ENCODE measurements at places on chromosomes 2 and 18. TPM values are rescaled to one million over a fixed set of nuclear protein-coding genes. Genes with fewer than 3 reads are reported as not detected.

The ADGRF3 gene
- total RNA-seq = 0.23 TPM

The PEX13 gene
- 37.8 TPM for total RNA-seq

The CENPO gene
- 45.1 TPM for total RNA-seq

- DNase-seq = no peak
Measured at GRCh38 chr2:38182492-38183003, 106.6 kb upstream of the CYP1B1 start.

The DUSP2 gene
- total RNA-seq = 6.1 TPM

- DNase-seq = no peak
Measured at GRCh38 chr2:165647409-165647808, 146.6 kb downstream of the GALNT3 start.

DNA sequence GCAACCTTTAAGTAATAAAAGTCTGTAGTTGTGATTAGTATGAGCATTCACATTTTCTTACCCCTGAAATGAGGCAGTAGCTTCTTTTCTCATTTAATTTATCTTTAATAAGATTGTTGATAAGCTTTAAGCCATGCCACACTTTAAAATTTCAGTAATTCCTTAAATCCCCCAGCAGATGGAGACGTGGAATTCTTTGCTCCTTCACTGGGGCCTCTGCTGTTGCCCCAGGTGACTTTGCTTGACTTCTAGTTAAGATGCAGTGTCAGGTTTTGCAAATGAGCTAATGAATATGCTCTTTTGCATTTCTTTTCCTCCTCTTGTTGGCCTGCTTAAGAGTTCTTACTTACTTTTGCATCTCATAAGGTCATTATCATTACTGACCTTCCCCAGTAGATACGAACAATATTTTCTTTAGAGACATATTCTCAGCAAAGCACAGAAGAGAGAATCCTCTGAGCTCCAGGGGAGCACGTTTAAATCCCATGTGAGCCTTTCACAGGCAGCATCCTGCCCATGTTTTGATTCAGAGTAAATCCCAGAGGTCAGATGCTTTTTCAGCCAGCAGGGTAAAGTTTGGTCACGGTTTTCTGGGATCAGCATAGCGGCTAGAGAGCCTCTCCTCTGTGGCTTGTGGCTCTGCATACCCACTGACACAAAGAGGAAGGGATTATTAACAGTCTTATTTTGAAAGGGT, 222.9 kb downstream of the PTPRM start:
- DNase-seq = peak; percentile 34

DNA sequence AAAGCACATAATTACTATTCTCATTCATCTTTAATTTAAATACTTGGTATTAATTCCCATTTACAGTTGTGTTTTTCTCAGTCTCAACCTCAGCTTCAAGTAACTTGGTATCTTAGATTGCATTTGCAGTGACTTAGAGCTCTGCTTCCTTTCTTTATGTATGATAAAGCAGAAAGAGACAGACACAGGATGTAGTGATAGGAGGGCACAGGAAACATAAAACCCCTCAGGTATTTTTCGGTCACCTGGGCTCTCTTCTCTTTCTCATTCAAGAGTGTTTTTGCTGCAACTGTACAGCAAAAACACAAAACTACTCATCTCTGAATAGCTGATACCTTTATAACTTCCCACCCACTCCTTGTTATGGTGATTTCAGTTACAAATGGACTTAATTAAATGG, 83.1 kb downstream of the KCTD18 start:
- DNase-seq = no peak

DNA sequence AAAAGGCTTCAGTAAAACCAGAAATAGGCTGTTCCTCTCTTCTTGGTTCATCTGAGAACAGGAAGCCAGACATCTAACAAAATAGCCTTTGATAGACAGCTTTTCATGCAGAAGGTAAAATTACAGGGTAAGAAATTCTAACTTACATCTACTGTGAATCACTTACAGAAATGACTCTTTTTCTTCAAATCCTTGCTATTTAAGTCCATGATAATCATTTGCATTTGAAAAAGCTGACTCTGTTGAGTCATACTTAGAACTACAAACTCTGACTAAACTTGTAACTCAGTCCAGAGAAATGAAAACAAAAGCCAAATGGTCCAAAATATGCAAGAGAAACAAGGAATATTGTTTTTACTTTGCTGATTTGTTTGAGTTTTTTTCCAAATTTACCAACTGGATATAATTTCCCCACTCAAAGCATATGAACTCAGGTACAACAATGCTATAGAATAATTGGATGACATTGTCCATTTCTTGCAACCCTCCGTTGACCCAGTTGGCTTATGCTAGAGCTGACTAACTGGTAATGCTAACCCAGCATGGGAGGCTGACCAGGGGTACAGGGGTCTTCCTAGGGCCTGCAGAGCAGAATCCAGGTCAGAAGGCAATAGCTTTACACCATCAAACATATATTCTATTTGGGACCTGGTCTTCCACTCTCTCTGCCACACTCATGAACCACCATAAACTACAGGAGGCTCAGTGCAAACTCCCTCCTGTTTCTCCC, 18.8 kb upstream of the MREG start:
- peak; percentile 55 for DNase-seq

DNA sequence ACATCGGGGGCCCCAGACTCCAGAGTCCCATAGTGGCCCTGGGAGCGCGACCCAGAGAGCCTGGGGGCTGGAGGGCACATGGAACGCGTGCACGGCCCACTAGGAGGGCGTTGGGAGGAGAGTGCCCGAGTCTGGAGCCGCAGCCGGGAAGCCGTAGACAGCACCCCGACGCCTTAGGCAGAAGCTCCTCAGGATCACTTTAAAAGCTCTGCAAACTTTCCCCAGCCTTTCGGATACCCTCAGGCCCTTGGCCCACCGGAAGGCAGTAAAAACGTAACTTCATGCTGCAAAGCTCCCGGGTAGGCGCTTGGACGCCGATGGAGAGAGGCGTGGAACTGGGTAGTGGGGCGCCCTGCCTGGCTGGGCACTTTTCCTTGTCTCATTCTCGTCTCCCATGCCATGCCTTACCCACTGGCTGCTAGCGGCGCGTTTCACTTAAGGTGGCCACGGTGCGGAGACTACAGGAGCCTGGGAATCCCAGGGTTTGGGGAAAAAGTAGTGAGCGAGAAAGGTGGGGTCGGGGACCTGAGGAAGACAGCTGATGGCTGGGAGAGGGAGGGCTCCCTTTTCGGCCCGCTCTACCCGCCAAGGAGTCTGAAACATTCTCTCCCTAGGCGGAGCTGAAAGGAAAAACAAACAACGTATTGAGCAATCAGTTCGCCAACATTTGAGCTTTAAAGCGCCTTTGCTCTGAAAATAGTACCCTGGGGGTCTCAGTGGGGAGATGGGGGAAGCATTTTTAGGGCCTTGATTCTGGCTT, 141.8 kb downstream of the MEIS1 start:
- no peak for DNase-seq

- DNase-seq = no peak
Measured at GRCh38 chr2:97812931-97813330, 99.6 kb downstream of the ZAP70 start.

The SPATA3 gene
- not detected for total RNA-seq

Data from Caki2 (cell line).